ENCODE measurements at places on chromosomes 2 and 18. TPM values are rescaled to one million over a fixed set of nuclear protein-coding genes. Genes with fewer than 3 reads are reported as not detected.

RGPD3 gene
- 0.25 TPM for polyA plus RNA-seq

RPIA gene
- polyA plus RNA-seq: 30.0 TPM

CRACDL gene
- 2.8 TPM for polyA plus RNA-seq

- no peak for DNase-seq
Measured at GRCh38 chr2:163731735-163732134, 4.1 kb downstream of the FIGN start.

- DNase-seq: no peak
Measured at GRCh38 chr2:122627388-122627787, 871.9 kb downstream of the TSN start.

DNA sequence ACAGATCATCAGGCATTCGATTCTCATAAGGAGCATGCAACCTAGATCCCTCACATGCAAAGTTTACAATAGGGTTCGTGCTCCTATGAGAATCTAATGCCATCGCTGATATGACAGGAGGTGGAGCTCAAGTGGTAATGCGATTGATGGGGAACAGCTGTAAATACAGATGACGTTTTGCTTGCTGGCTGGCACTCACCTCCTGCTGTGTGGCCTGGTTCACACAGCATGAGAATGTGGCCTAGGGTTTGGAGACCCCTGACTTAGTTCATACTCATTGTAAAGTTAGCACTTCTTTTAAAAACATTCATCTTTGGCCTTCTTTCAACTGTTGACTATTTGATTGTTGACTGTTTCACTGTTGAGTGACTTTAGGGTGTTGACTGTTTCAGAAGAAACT lies 8.7 kb upstream of the CHMP1B start:
- no peak for DNase-seq
